NCI-H345 (cell line): ENCODE measurements at places on chromosomes 2 and 18.

GRCh38 chr2:156190517-156190916 is 142.0 kb downstream of the NR4A2 start:
- DNase-seq: no peak

DNA sequence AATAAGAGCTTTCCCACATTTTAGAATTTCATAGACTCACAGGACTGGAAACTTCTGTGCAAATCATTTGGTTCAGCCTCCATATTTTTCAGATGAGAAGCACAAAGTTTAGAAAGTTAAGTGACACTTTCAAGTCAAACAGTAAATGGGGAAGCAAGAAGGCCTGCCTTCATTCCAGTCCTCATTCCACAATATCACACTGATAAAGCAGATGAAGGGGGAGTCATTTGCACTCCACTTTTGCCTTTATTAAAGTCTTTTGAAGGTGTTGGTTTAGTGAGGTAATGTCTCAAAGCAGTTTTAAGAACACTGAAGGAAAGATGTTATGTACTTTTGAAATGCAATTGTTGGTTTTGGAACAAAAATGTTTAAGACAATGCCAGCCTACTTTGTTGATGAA is 32.7 kb upstream of the STAT4 start:
- no peak for DNase-seq

DNA sequence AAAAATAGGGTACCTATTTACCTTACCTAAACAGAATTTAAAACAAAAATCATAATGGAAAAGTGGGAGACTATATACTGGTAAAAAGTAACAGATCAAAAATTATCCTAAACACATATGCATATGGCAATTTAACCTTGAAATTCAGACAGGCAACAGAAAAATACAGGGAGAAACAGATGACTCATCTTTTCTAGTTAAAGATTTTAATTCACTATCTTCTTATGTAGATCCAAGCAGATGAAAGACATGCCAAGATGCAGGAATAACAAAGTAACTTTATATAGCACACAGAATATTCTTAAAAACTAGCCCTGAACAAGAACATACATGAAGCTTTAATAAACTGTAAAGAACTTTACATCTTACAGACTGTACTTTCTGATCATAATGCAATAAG is 30.9 kb downstream of the PRPF40A start:
- no peak for DNase-seq

- DNase-seq: no peak
These were observed 14.4 kb upstream of the WDR75 start for GRCh38 chr2:189426886-189427285.

GRCh38 chr2:86012007-86012712 is 93.5 kb downstream of the POLR1A start:
- no peak for DNase-seq

DNA sequence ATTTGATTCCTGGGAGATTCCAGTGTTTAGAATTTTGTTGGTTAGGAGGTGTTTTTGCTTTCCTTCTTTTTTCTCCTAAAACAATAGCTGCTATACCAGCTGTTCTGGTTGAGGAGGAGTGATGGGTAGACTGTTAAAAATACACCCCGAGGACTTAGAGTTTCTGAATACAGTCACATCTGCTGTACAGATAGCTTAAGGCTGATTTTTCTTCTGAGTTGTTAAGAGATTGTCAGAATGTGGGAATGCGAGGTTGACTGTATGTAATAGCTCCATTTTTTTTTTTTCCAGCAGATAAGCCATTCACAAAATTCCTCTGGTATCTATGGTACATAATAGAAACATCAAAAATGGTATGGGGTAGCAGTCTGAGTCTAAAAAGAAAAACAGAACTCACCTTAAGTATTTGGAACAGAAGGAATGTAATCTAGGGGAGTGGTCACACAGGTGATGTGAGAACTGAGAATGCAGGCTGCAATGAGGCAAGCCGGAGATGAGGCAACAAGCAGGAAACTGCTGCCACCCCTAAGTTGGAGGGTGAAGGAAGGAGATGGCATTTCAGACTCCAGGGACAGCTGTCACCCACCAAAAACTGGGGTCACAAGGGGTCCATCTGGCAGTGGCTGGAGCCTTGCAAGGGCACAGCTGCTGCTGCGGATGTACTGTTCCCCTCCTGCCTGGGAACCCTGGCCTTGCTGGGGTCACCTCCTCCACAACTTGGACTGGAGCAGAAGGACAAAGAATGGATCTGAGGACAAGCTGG is 2.4 kb downstream of the DGKD start:
- DNase-seq: no peak

DNA sequence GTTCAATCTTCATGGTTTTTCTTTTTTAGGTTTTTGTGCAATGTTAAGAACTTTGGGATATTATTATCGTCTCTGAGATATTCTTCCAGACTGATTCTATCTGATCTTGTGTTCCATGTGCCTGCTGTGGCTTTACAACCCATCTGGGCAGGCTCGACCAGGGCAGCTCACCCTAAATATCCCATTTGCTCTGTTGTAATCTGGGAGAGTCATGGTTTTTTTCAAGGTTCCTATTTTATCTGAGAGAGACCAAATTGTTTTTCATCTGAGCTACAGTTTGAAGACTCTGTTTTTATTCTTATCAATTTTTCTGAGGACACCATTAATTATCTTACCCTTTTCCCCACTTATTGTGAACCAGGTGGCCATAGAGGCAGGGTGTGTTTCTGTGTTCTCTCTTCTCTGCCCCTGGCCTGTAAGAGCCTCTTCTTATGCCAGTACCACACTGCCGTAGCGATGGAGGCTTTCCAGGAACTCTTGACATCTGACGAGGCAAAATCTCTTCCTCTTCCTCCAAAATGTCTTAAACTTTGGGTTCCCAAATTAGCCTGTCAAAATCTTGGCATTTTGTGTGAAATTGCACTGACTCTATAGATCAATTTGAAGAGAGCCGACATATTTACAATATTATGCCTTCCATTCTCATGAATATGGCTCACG is 3.1 kb downstream of the SP140L start:
- DNase-seq: no peak

DNA sequence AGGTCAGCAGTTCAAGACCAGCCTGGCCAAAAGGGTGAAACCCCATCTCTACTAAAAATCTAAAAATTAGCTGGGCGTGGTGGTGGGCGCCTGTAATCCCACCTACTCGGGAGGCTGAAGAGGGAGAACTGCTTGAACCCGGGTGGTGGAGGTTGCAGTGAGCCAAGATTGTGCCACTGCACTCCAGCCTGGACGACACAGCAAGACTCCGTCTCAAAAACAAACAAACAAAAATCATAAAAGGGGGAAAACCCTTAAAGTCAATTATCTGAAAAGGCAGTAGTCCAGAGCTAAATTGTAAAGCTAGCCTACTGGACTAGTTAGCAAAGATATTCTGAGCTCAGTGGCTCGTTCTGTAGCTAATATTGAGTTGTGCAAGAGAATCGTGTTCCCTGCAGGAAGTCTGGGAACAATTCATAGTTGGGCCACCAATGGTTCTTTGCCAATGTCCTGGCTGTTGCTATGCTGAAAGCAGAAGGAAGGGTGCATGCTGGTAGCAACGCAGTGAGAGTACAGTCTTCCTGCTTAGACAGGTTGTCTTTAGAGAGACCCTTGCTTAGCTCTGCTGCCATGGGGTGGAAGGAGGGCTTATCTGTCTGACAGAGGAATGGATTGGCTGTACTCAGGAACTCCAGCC is 4.3 kb downstream of the TGOLN2 start:
- DNase-seq: no peak
